ENCODE measurements at places on chromosomes 1 and 21.
A peak's percentile ranks its signal among the peaks of the same experiment; 100 is the strongest.

- DNase-seq: no peak
These were observed 3.5 kb upstream of the PIGV start for GRCh38 chr1:26784023-26784871.

DNA sequence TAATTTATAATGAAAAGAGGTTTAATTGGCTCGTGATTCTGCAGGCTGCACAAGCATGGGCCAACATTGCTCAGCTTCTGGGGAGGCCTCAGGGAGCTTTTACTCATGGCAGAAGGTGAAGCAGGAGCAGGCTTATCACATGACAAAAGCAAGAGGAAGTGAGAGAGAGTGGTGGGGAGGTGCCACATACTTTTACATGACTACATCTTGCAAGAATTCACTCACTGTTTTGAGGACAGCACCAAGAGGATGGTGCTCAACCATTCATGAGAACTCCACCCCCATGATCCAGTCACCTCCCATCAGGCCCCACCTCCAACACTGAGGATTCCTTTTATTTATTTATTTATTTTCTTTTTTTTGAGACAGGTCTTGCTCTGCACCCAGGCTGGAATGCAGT is 5.5 kb upstream of the PLEKHM2 start:
- DNase-seq: no peak

DNA sequence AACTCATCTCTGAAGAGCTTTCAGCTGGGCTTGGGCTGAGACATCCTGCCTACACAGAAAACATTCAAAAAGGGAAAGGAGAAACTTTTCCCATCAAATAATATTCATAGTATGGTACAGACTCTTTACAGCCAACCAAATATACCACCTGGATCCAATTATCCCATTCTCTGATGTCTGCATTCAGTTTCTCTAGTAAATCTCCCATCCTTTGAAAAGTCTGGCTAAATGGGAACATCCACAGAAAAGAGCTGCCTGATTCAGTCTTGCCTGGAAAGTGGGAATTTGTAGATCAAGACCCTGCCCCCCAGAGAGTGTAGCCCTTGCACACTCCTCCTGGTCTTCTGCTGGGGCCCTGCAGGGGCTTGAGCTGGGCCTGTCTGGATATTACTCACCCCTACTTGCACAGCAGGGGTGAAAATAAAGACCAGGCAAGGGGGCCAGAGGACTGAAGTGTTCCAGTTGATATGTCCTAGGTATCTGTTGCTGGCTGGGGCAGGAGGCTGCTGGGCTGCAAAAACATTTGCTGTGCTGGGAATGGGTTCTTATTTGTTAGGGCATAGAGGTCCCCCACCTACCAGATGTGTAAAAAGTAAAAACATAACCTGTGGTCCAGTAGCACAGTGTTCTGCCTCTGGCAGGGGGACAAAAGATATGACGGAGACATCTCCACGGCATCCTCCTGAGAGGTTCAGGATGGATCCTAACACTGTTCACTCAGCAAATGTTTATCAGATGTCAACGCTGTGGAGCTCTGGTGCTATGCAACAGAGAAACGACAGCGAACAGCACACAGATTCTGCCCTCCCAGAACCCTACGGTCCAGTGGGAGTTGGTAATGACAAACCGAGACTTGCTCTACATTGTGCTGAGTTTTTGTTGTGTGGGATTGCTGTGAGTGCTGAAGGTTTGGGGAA is 140.3 kb downstream of the PLXNA2 start:
- DNase-seq: no peak

DNA sequence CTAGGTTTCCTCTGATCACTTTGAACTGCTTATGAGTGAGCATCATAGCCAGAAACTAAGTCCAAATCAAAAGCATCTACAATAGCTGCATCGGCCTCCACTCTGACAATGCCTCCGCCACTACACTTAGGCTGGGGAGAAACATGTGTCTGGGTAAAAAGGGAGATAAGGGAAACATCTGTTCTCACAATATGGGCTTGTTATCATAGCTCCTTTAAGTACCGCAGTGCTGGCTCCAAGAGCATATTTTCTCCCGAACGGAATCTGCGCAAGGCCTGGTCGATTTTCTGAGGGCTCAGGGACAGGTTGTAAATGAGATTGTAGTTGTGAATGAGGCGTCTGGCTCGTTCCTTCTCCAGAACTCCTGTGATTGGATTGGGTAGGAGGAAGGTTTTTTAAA is 63.9 kb upstream of the CYP2J2 start:
- DNase-seq: peak; percentile 21

GRCh38 chr21:34565238-34565637 is 49.7 kb downstream of the RCAN1 start:
- no peak for DNase-seq

GRCh38 chr1:7550981-7551380 is 220.1 kb upstream of the VAMP3 start:
- no peak for DNase-seq

DNA sequence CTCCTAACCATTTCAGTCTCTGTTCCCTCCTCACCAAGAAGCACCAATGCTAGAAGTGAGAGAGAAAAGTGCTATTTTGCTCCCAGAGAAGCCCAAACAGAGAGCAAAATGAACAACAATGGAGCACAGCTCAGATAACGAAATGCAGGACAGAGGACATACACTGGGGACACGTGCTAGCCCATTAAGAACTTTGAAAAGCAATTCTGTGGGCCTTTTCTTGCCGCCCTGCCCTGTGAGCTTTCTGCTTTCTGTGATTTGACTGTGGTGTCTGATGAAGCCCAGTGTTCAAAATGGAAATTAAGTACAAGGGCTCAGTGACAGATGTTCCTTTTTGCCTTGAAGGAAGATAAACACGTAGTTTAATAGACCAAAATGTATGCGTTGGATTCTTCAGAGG is 130.8 kb downstream of the S1PR1 start:
- no peak for DNase-seq

DNA sequence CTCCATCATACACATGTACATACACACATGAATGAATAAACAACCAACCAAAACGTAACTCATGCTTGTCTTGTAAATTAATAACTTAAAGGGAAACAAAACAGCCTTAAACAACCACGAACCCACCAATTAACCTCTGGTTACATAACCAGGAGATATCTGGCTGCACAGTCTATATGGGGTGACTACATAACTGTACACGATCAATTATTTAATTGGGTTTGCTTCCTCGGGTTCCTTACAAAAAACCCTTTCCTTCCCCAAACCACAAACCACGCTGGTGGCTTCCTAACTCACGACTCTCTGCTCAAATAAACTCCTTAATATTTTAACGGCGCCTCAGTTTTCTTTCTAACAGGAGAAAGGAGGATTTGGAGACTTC is 744 bp downstream of the ZNF670 start:
- no peak for DNase-seq

GRCh38 chr1:81848880-81849682 is 48.3 kb downstream of the ADGRL2 start:
- DNase-seq: no peak

- no peak for DNase-seq
These were observed 5.1 kb upstream of the ENAH start for GRCh38 chr1:225658041-225658440.

- DNase-seq: no peak
These were observed 9.6 kb downstream of the ZBTB17 start for GRCh38 chr1:15966081-15966955.

DNA sequence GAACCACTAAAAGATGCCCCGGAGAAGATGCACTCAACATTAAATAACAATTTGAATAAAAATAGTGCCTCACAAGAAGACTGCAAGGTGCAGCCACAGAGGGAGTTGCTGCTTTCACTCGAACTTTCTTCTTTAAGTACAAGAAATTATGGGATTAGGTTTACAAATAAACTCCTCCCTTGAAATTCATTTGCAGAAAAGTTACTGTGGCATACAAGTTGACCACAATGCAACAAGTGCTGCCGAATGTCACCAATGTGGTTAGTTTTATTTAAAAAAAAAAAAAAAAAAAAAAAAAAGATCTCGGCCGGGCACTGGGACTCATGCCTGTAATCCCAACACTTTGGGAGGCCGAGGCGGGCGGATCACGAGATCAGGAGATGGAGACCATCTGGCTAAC is 76.8 kb upstream of the RAB4A start:
- DNase-seq: no peak

- no peak for DNase-seq
These were observed 54.7 kb upstream of the IFFO2 start for GRCh38 chr1:19010995-19011844.

DNA sequence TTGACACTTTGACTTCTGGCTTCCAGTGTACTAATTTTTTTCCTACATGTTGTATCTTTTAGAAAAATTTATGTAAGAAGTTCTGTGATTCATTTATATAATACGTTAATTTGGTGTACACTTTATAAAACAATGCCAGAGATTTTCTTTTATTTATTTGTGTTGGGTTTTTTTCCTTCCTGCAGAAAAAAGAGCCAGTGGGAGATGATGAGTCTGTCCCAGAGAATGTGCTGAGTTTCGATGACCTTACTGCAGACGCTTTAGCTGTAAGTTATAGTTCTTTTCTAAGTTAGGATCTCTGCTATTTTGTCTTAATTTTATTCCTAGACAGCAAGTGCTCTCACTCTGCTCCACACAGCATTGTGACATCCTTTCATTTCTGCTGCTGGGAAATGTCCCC is 14.4 kb downstream of the SARS1 start:
- no peak for DNase-seq

- no peak for DNase-seq
These were observed 607 bp upstream of the FAAH start for GRCh38 chr1:46393510-46393909.

GRCh38 chr1:15154480-15155036 is 1.0 kb downstream of the TMEM51 start:
- no peak for DNase-seq

- no peak for DNase-seq
These were observed 33.4 kb downstream of the ATF3 start for GRCh38 chr1:212641956-212642355.

GRCh38 chr1:242416657-242417056 is 107.8 kb downstream of the PLD5 start:
- DNase-seq: no peak

GRCh38 chr1:99548943-99549605 is 96.8 kb upstream of the PALMD start:
- peak; percentile 89 for DNase-seq

DNA sequence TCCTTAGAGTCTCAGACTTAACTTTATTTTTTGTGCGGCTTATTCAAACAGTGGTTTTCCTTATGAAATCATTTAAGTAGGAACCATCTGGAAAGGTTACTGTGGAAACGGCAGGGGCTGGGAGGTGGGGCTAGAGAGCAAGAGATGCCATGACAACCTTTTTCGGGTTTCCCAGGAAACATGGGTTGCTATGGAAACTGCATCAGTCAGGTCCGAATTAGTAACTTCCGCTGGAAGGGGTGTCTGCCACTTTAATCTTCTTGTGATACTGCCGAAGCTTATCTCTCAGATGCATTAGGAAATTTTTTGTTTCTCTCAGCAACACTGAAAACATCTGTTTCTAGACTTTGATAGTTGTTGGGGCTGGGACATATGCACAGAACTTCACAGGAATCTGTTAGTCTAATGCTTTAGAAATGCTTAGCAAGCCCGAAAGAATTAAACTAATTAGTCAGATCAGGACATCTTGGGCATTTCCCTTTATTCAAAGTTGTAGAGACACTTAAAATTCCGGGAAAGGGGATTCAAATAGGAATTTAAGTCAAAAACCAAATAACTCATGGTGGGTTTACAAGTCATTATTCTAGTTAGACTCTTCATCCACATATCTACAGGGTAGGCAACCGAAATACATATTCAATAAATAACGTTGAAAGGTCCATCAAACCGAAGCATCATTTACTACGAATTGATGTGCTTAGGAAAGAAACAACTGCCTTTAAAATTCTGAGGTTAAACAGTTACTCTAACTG is 2.6 kb downstream of the KCNA3 start:
- peak; percentile 71 for DNase-seq

DNA sequence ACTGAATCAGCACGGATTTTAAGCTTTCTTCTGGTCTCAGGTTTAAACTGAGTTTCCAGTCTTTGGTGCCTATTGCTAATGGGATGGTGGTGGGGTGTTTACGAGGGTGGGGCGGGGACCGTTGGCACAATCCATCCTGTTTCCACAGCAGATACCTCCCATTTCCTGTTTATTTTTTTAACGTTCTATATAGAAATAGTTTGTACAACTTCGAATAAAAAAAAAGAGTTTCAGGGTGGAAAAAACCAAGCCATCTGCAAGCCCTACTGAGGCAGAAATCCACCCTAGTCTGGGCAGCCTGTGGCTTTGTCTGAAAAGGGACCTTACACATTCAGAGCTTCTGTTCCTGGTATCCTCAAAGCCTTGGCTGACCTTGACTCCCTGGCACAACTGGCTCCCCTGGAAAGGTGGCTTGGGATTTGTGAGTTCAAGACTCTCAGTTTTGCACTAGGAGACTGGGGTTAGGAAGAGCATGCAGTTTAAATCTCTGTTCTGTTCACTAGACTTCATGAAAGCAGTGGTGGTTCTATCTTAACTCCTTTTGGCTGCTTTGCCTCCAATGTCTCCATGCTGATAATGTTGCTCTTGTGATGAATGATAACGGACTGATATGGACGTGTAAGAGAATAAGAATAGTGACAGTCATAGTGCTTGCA is 46.7 kb downstream of the VANGL2 start:
- DNase-seq: no peak

GRCh38 chr21:32119389-32119788 is 159.5 kb downstream of the MIS18A start:
- no peak for DNase-seq
